ENCODE measurements at places on chromosomes 6 and 20.
A peak's percentile ranks its signal among the peaks of the same experiment; 100 is the strongest.

GRCh38 chr6:1595271-1596087 lies 14.2 kb upstream of the FOXC1 start:
- DNase-seq, result no peak

DNA sequence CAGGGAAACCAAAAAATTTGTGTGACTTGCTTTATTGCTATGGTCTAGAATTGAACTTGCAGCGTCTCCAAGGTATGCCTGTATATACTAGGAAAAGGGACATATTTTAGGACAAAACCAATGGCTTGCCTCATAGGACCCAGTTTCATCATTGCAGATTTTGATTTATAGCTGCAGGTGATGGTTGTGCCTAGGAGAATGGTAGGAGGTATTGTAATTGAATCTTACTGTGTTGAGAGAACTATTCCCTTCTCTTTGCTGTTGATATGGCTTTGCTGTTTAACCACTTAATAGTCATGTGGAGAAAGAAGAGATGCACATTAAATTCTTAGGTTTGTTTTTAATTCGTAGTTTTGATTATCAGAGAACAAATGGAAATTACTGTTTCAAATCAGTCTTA lies 16.4 kb downstream of the DSTN start:
- DNase-seq, result no peak

GRCh38 chr6:55578537-55579363 lies at the start of gene HMGCLL1:
HMGCLL1 (minus strand) TSS chr6:55579192; CDS start chr6:55579055, 137 bp downstream.
- no peak for DNase-seq

DNA sequence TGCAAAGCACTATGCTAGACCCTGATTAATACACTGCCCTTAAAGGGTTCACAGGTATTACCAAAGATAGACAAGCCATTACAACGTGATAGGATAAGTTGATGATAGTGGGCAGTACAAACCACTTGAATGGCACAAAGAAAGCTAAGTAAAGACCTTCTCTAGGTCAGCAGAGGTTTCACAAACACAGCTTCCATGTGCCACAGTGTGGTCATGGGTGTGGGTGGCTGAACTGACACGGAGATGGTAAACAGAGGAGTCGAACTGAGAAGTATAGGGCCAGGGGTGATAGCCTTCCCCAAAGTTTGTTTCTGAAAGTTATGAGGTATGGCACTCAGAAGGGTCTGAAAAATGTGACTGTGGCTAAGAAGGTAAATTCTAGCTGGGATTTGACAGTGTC lies 4.3 kb downstream of the ZBTB9 start:
- no peak for DNase-seq

DNA sequence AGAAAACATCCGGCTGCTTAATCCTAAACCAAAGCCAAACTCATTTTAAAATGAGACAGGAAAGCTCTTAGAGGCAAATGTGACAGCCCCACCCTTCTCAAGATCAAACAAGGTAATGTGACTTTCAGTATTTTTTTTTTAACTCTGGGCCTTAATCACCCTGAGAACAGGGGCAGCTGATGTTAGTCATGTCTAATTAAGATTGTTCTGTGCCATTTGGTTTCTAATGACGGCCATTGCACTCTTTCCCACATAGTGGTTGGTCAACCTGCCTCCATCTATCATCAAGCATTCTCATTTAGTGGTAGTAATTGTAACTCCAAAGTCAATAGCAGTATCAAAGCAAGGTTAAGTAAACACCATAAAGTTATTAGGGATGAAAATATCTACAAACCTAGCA lies 191.6 kb upstream of the EXOC2 start:
- no peak for DNase-seq

DNA sequence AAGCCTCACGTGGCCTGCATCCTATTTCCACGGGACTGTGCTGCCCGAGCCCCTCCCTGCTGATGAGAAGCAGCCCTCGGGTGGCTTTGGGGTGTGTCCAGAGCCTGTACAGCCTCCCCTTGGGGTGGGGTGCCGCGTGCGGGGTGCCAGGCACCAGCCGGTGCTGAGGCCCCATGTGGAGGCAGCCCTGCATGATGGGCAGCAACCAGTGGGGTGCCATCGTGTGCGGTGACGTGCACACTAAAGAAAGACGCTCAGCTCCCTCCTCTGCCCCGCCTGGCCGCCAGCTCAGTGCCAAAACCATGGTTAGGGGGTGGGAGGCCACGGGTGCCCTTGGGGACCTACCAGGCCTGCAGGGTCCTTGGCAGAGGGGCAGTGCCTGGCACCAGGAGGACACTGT lies 26.2 kb downstream of the NTSR1 start:
- no peak for DNase-seq

GRCh38 chr6:105495515-105495914 lies 92.6 kb upstream of the PREP start:
- DNase-seq, result no peak

DNA sequence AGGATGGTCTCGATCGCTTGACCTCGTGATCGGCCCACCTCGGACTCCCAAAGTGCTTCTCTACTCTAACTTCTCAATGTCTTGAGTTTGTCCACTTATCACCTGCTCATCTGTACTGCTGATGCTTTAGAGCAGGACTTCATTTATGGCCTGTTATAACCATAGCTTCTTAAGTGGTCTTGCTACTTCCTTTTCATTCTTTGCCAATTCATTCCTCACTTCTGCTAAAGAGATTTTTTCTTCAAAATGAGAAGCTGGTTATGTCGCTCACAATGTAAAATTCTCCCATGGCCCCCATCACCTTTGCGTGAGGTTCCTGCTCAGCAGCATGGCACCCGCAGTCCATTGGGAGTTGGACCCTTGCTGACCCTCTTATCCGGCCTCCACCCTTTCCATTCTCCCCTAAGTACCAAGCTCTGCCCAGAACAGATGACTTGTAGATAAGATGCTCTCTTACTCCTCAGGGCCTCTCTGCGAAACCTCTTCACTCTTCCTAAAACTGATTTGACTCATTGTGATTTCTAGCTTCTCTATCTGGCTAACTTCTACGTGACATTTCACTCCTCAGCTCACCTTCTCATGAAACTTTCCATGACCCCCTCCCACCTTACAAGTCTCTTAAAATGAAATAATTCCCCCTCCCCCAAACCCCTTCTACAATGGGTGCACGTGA lies 13.9 kb upstream of the CD164 start:
- peak; percentile 62 for DNase-seq

DNA sequence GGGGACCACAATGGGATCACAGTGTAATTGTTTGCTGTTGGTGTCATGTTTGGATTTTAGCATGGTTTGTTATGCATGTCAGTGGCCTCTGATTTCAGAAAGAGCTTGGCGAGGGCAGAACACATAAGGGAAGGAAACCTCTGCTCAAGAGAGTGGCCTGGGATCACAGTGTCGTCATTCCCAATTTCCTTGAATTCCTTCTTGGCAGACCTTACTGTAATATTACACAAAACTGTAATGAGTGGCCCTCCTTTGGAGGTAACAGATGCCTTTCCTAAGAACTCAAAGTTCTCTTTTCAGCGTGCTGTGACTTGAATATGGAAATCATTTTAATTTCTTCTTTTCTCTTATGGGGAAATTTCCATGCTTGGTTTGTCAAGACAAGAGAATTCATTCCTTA lies 46.9 kb downstream of the JAG1 start:
- no peak for DNase-seq

DNA sequence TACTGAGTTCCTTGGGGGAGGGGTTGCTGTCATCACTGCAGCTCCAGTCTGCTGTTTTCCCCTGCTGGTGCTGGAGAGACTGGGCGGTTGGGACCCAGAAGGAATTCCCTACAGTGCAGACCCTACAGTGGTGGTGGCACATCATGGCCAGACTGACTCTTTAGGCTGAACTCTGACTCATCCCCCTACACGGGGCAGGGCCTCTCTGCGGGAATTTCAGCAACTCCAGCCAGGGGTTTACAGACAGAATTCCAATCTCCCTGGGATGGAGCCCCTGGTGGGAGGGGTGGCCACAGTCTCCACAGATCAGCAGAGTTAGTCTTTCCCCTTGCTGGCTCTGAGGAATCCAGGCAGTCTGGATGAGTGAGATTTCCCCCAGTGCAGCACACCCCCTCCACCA lies 46.9 kb upstream of the MAPK13 start:
- no peak for DNase-seq

- peak; percentile 55 for DNase-seq
Observed at GRCh38 chr20:19440660-19441527, 228.5 kb downstream of the SLC24A3 start.

GRCh38 chr6:83381949-83382348 lies 48.9 kb downstream of the ME1 start:
- no peak for DNase-seq

DNA sequence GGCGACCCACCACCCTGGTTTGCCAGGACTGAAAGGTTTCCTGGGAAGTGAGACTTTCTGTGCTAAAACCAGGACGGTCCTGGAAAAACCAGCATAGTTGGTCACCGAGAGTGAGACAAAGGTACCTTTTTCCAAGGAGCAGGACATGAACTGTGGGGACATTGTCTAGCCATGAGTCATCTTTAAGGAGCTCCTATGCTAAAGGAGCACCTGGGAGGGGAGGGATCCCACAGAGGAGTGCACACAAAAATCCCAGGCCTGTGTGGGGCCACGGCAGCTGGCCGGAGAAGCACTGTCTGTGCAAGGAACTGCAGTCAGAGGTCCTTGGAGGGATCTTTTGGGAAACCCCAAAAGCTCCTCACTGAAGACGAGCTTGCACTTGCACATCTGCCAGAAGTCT lies 109.1 kb upstream of the PLEKHG1 start:
- no peak for DNase-seq

- DNase-seq, result no peak
Observed at GRCh38 chr6:18601516-18602020, 214.4 kb downstream of the RNF144B start.

DNA sequence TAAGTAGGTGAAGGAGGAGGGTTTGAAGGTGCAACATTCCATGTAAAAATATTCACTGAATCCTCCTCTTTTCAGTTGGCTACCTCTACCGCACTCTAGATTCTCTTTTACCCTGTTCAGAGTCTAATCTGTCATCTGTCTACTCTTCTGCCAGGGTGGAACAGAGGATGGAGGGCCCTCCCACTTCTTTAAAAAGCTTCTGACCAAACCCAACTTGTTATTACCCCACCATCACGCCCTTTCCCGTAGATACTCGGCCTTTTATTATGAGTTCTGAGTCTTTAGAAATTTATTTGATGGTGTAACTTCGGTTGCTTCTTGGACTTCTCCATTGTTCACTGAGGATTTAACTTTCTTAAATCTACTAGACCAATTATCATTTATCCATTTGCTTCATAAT lies 11.7 kb downstream of the STX11 start:
- DNase-seq, result no peak

DNA sequence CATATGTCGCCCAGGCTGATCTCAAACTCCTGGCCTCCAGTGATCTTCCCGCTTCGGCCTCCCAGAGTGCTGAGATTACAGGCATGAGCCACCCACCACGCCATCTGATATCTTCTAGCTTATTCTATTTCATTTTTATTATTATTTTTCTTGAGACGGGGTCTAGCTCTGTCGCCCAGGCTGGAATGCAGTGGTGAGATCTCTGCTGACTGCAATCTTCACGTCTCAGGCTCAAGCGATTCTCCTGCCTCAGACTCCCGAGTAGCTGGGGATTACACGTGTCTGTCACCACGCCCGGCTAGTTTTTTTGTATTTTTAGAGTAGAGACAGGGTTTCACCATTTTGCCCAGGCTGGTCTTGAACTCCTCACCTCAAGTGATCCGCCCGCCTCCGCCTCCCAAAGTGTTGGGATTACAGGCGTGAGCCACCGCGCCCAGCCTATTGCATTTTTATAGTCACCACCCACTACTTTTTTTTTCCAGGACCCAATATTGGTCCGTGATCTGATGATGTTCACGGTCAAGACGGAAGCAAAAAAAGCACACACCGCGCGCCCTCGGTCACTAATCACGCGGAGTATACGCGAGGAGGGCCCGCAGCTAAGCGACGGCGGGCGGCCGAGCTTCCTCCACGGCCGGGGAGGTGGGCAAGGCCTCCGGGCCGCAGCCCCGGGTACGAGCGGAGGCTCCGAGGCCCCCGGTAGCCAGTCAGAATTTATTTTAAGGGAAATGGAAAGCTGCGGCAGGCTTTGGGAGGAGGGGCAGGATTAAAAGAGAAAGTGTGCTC lies 1.1 kb upstream of the LSM14B start:
- peak; percentile 70 for DNase-seq

- DNase-seq, result no peak
Observed at GRCh38 chr6:43584892-43585570, 9.0 kb downstream of the POLH start.

GRCh38 chr6:138647006-138647405 lies 126.6 kb upstream of the CCDC28A start:
- DNase-seq, result no peak

GRCh38 chr6:158476389-158476788 lies 83.5 kb upstream of the TMEM181 start:
- DNase-seq, result no peak

DNA sequence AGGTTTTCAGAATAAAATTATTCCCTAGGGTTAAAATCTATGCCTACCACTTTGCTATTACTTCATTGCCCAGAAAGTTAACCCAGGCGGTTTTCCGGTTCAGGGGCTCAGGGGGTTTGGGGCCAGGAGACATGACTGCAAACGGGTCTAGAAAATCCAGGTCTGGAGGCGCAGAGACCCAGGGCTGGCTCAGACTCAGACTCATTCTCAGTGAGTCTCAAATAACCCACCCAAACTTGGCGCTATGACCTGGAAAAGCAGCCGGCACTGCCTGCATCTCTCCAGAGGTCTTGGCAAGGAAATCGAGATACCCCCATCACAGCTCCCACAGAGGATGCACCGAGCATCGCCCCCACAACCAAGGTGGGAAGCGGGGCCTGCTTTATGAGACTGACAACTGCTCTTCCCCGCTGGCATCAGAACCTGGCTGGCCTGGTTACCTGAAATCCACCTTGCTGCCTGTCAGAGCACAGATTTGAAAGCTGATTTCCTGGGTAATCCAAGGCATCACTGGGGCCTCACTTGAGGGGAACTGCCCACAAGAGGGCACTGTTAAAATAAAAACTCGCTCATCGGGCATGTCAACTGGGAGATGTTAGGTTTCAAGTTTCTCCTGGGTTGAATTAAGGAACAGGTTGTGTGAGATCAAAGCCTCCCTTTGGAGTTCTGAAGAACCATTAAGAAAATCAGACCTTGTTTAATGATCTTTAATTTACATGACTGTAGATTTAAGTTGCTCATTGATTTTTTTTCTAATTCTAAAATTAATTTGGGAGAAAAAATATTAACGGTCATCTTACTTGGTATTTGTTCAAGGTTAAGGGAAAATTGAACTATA lies 55.1 kb downstream of the KIF16B start:
- DNase-seq, result peak; percentile 30

- no peak for DNase-seq
Observed at GRCh38 chr20:47146686-47147085, 209.8 kb downstream of the ZMYND8 start.

DNA sequence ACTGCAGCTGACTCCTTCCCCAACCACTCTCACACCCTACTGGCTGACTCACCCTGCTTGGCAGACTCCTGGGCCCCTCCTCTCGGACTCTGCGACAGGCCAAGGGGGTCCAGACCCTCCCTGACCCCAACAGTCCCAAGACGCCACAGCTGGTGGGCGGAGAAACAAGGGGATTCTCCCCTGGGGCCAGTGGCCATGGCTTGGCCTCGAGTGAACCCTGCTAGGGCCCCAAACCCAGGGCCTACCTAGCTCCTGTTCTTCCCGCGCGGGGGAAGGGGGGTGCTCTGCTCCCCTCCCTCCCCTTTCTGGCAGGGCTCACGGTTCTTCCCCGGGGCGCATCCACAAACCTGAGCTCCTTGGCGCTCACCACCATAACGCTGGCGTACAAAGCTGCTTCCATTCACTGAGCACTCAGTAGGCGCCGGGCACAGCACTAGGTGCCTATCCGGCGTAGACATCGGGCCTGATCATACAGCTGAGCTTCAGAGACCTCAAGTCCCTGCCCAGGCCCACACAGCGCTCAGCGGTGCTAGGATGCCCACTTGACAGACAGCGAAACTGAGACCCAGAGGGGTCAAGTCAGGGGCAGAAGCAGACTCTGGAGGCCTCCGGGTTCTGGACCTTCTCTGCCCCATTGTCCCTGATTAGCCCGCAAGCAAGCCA lies 597 bp downstream of the ADA start:
- DNase-seq, result peak; percentile 37

Measured in common myeloid progenitor, CD34-positive (primary cell).